ENCODE measurements at places on chromosomes 3 and 15.

DNA sequence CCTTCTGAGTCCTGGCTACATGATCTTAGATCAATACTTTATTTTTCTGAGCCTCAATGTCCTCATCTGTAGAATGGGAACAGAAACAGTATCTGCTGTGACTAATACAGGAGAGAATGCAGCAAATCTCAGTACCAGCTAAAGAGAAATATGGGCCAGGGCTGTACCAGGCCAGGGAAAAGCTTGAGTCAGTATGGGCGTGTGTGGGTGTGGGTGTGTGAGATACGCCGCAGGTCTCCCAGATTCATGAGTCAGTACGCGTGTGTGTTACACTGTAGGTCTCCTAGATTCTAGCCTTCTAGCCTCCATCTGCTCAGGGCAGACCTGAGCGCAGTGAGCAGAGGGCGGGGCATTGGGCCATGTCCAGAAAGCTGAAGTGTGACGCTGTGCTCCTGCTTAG is 15.2 kb downstream of the GNAI2 start:
- no peak for DNase-seq

DNA sequence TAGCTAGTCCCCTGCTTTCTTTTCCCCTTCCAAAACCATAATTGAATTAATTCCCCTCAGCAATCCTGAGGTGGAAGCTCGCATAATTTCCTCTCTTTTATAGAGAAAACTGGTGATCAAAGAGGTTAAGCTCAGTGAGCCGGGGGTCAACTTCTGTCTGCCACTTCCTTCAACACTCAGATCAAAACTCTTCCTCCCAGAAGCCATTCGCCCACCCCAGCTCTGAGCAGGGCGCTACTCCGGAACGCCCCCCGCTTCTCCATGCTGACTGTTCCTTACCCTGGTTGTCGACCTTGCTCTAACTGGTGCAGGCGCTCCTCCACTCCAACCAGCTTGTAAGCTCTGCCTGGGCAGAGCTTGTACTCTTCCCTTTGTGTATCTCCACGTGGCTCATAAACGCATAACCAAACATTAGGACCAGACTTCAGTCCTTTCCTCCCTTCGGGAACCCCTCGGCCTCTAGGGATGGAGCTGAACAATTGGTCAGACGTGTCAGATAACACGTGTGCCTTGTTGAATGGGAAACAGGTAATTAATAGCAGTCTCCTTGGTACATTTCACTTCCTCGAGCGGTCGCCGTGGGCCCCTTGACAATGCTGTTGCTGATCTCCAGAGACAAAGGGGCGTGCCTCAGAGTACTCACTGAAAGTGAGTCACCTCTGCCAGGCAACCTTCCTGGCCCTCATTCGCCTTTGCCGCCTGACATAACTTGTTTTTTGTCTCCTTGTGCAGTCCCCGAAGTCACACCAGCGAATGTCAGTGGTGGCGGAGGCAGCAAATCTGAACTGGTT is 71.8 kb downstream of the IL5RA start:
- DNase-seq, result no peak

- no peak for DNase-seq
Observed at GRCh38 chr3:4877173-4877787, 102.0 kb upstream of the BHLHE40 start.

GRCh38 chr15:64058279-64058678 is 12.0 kb upstream of the DAPK2 start:
- DNase-seq, result no peak

DNA sequence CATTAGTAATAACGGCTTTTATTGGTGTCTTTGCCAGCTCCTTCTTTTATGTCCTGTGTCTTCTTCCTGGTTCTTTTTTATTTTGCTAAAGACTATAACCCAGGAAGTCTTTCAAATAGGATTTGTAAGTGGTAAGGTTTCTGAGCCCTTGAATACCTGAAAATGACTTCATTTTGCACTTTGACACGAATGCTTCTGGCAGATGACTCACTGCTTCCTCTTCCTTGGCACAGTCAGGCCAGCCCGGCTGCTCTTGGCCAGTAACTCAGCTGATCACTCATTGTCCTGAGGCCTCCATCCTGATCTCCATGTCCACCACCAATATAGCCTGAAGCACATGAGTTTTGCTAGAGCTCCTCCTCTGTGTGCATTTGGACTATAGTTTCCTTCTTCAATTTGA is 48.7 kb upstream of the NR2E3 start:
- DNase-seq, result no peak

GRCh38 chr3:153150991-153151390 is 11.0 kb upstream of the RAP2B start:
- no peak for DNase-seq

- no peak for DNase-seq
Observed at GRCh38 chr3:127195417-127195816, 2.5 kb downstream of the PRR23E start.

DNA sequence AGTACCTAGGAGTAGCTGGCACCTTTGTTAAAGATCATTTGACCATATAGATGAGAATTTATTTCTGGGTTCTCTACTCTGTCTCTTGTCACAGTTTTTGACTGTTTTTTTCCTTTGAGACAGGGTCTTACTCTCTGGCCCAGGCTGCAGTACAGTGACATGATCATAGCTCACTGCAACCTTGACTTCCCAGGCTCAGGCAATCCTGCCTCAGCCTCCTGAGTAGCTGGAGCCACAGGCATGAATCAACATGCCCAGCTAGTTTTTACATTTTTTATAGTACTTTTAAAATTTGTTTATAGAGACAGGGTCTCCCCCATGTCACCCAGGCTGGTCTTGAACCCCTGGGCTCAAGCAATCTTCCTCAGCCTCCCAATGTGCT is 45.0 kb downstream of the BCL2L10 start:
- DNase-seq, result no peak

GRCh38 chr3:100706365-100706764 is 2.9 kb upstream of the TFG start:
- no peak for DNase-seq

DNA sequence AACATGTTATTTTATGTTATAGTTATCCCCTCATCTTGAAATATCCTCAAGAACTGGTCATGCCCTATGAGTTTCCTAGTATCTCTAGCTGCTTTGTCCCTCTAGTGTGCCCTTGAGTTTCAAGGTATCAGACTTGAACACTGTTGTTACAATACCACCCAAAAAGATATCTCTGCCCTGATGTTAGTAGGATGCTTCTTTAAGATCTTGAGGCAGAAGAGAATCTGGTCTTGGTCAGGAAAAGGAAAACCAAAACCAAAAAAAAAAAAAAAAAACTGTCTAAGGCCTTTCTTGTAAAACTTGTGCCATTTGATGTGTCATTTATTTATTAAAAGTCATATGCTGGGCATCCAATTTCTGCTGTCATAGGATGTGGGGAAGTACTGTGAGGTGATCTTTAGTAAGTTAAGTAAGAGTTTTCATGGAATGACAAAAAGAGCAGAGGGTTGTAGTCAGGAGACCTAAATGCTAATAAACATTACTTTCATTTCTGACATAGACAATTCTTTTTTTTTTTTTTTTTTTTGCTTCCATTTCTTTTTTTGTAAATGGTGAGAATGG is 229.7 kb downstream of the NECTIN3 start:
- DNase-seq, result no peak

DNA sequence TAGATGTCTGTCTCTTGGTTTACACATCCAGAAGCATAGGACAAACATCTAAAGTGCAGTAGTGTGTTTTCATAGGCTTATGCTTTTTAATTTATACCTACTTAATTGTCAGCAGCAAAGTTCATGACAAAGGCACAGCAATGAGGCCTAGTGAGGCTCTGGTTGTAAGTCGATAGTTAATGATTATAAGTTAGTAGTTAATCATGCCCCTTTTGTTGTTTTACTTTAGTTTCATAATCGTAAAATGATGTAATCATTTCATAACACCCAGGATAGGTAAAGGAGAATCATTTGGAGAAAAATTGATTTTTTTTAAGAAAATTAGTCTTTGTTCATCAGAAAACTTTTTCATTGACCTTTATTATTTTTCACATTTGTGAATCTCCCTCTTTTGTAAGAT is 351.9 kb downstream of the LSAMP start:
- no peak for DNase-seq

DNA sequence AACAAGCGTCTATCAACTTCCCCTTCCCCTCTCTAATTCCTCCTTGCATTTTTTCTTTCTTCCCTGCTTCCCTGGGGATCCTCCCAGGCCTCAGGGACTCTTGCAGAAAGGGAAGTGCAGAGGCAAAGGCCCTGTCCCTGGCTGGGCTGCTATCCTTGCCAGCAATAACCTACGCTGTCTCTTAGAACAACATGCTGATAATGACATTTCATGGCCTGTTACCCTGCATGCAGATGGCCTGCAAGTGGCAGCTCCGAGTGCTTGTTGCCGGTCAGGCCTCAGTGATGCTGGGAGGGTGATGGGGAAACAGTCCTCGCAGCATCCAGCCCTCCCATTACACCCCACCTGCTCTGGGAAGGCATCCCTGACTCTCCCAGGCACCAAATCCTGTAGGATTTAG is 167.6 kb downstream of the RAB11A start:
- DNase-seq, result no peak

DNA sequence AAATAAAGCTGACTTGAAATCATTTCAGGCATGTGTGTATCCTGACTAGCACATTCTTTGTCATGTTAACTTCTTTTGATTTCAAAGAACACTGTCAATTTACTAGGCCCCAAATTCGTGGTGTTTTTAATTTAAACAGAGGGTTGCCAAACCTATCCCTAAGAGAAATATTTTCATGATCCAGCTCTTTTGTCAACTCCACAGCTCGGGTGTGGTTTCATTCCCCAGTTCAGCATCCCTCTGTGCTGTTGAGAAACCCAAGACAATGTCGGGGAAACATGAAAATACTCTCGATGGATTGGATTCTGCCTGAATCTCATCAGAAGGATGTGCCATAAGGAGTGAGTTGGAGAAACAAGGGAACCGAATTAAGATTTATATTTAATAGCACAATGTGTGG is 84.4 kb upstream of the PHLDB2 start:
- no peak for DNase-seq

- peak; percentile 41 for DNase-seq
Observed at GRCh38 chr3:44104668-44105321, 136.9 kb upstream of the TOPAZ1 start.

GRCh38 chr3:100650651-100651619 is 41.5 kb downstream of the ADGRG7 start:
- DNase-seq, result no peak

- DNase-seq, result no peak
Observed at GRCh38 chr3:112333381-112334317, 693 bp downstream of the CD200 start.

GRCh38 chr3:131277836-131278497 is 103.6 kb upstream of the NUDT16 start:
- DNase-seq, result no peak

DNA sequence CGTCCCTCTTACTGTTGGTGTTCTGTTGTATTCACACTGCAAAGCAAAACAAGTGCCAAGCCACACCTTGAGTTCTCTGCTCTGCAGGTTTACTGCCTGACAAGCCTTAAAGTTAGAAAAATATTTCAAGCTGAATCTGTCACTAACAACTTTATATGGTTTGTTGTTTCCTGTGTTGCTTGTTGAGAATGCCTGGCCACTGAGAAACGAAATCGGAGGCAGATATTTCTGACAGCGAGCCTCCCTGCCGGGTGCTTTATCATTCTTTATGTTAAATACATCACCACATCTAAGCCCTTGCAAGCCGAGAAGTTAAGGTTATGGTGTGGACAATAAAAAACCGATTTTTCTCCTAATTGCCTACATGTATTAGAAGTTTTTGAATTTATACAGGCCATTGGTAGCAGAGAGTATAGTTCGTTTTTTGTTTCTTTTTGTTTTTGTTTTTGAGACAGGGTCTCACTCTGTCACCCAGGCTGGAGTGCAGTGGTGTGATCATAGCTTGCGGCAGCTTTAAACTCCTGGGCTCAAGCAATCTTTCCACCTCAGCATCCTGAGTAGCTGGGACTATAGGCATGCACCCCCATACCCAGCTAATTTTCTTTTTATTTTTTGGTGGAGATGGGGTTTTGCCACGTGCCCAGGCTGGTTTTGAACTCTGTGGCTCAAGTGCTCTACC is 188.4 kb upstream of the ICE2 start:
- no peak for DNase-seq

DNA sequence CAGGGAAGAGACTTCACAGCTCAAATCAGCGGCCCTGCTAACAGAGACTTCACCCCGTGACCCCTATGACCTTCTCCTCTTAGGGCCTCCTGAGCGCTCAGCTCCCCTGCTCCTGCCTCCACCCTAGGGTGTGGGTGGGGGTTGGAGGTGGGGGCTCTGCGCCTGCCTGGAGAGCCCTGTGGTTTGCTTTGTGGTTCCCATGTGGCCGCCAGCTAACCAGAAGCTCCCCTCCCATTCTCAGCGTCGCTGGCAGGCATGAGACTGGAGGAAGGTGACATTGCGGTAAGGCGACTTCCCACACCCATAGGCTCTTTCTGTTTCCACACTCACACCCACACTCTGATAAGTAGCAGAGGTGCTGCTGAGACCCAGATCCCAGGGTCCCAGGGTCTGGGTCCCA is 27.6 kb downstream of the XYLB start:
- no peak for DNase-seq

DNA sequence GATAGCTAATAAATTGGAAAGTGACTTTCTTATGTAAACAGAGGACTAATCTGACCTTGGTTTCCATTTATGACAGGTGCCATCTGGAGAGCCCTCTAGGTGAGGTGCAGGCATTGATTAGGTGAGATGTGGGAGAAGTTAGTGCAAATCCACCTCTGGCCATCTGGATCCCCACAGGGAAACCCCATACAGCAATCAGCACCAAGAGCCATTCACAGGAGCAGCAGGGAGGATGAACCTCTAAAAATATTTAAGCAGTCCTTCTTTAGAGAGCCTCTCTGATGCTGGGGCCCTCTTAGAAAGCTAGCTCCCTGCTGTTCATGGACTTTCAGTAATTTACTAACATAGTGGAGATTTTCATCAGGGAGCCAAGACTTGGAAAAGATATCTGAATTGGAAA is 69.3 kb downstream of the CLSTN2 start:
- DNase-seq, result no peak

- no peak for DNase-seq
Observed at GRCh38 chr15:91694831-91695210, 158.7 kb upstream of the SLCO3A1 start.

- DNase-seq, result no peak
Observed at GRCh38 chr3:126646674-126647073, 8.2 kb downstream of the TXNRD3 start.

- no peak for DNase-seq
Observed at GRCh38 chr15:67691450-67691849, 133.9 kb upstream of the SKOR1 start.

- no peak for DNase-seq
Observed at GRCh38 chr3:134423153-134423552, 48.9 kb upstream of the AMOTL2 start.

DNA sequence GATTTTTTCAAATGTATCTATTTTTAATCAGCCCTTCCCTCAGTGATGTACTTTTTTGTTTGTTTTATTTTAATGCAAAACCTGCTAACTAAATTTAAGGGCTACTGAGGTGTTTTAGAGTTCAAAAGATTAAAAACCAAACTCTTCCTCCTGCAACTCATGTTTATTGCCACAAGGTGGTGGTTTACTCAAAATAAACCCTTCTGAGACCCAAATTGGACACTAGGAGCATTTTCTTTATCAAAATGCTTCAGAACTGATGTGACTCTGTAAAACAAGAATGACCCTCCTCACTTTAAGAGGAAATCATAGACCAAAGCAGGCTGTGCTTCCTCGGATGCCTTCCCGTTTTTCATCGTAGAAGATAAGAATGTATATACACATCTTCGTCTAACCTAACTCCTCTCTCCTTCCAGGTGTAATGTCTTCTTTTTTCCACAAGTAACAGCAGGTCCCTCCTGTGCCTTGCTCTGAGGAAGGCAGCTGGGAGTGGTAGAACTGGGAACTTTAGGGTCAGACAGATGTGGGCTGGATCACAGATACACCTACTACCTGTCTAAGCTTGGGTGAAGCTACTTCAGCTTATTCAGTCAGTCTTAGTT is 2.9 kb upstream of the NME9 start:
- no peak for DNase-seq

Data from stimulated activated naive B cell treated with anti-CD40 and anti-IgM and Interleukin-4, amounts not matched to agents 10 μg/mL and 1 μg/mL and 100 μg/mL, for 72 hours (primary cell).